Activated CD4-positive, CD25-positive, alpha-beta regulatory T cell (primary cell): ENCODE measurements at places on chromosomes 1 and 21.

GRCh38 chr1:61323681-61324328 is 241.4 kb downstream of the NFIA start:
- no peak for DNase-seq

DNA sequence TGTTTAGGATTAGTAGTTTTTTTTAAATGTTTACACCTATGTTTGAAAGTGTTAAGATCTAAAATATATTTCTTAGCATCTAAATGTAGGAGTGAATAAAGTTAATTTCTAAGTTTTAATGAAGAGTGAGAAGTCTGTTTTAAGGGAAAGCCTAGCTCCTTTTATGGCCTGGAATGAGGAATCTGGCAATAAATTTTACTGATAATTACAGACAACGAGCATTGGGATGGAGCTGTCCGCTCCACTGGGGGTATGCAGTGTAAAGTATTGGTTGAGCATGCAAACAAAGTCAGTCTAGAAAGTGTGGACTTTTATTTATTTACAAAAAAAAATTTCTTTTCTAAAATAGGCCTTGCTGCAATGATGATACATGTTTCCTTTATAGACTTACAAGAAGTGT is 19.0 kb downstream of the CLIC6 start:
- no peak for DNase-seq

DNA sequence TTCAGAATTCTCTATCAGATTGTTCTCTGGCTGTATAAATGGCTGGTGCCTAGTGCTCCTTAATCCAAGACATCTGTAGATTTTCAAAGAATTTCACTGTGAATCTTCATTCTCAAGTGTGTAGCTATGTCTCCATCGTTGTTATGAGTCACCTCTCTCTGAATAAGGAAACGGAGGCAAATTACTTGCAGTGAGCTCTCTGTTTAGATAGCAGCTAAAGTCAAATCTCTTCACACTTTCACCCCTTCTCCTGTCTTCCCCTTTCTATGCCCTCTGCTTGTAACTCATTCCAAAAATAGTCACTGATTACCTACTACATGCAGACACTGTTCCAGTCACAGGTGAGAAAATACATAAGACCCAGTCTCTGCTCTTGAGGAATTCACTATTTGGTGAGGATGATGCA is 39.7 kb downstream of the CHML start:
- no peak for DNase-seq

- DNase-seq = no peak
These were observed 187.4 kb upstream of the KCNK2 start for GRCh38 chr1:214895011-214895600.

- DNase-seq = no peak
These were observed 74.2 kb downstream of the ATF6 start for GRCh38 chr1:161840363-161840762.

GRCh38 chr1:167668108-167668507 is 38.1 kb downstream of the RCSD1 start:
- DNase-seq = no peak

- DNase-seq = no peak
These were observed 6.7 kb downstream of the LRRC38 start for GRCh38 chr1:13507075-13507474.

GRCh38 chr1:107879927-107880326 is 85.1 kb downstream of the VAV3 start:
- DNase-seq = no peak

DNA sequence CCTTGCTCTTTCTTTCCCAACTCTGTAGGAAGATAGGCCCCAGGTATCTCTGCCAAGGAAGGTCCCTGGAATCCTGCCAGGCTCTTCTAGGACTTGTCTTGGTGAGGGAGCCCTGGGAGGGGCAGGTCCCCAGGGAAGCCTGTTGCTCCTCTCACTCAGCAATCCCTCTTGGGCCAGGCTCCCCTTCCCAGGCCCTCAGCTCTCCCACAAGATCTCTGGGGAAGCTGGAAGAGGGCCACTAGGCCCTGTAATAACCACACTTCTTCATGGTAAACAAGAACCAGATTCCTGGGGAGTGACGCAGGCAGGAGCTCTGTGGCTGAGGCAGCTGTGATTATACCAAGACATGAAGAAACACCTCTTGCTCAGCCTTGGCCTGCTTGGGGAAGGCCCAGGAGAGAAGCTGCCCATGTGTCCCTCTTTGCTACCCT is 9.9 kb upstream of the MAPKAPK2 start:
- no peak for DNase-seq

DNA sequence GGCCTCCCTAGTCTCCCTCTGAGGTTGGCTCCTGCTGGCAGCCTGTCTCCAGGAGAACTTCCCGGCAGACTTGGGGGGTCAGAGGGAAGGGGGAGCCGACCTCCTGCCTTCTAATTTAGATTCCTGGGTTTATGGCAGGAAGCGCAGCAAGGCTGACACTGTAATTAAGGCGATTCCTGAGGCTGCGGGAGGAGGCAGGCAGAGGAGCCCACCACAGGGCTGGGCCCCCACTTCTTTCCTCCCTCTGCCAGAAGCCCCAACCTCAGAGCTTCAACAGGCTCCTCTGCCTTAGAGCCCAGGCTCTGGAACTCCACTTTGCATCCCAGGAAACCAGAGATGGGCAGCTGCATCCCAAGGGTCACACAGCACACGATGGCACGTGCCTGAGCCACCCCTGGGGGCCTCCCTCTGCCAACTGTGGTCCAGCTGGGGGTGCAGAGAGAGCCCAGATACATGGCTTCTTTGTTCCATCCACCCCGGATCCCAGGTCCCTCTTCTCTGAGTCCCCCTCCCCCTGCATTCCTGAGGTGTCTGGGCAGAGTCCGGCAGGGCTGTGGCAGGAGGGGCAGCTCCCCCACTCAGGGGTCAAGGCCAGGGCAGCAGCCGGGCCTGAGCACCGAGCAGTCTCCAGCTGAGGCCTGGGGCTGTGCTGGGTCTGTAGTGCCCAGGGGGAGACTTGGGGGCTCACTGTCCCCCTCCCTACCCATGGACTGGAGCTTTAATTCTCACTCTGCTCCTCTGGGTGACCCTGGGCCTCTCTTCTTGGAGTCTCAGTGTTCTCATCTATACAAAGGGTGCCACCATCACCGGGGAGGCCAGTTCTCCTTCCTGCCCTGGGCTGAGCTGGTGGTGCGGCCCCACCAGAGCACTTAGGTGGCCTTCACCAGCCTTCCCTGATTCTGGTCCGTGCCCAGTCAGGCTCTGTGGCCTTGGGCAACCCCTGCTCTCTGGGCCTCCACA is 39.4 kb upstream of the FAM131C start:
- no peak for DNase-seq

DNA sequence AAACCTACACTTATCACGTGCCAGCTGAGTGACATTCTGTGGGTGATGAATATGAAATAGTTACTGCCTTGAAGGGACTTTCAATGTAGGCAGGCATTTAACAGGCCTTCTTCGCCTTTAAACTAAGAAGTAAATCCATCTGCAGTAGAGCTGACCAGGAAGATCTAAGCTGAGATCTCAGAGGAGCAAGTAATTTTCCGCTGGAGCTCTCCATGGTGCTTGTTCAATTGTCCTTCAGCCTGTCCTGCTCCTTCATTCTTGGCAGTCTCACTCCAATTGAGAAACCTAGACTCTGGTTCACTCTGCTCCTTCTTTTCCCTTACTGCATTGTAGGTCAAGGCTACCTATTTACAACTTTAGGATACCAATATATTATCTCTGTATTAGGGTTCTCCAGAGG is 183.5 kb downstream of the HMCN1 start:
- no peak for DNase-seq

DNA sequence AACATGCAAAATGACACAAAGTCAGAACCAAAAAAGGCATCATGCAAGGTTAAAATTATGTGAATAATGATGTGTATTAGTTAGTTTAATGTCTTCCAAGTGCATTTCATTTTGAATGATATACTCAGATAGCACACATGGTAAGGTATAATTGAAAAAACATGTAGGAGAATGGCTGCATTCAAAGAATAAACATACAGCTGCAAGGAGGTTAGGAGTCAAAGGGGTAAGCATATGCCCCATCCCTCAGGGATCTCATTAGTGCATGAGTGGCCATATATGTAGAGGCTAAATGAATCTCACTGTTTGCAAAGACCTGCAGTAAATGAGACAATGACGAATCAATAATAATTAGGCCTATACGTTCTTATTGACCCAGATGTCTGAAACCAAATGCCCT is 179.7 kb upstream of the HOOK1 start:
- no peak for DNase-seq

GRCh38 chr1:13764588-13765332 is 64.8 kb downstream of the PRDM2 start:
- DNase-seq = no peak

DNA sequence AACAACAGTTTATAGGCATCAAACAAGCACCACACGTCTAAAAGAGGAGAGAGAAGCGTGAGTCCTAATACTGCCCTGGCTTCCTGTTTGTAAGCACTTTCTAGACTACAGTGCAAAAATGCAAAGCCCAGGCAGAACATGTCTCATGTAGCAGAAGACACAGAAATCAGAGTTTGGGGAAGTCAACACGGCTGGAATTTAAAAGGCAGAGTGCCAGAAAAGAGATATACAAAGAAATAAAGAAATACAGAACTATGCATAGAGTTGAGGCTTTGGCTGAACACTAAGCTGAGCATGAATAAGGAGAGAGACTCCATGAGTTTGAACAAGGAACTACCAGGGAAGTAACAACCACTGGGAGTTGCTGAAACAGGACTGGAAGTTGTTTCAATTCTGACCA is 566.6 kb upstream of the NR5A2 start:
- no peak for DNase-seq

GRCh38 chr21:44983421-44984206 is 43.8 kb downstream of the SLX9 start:
- no peak for DNase-seq

DNA sequence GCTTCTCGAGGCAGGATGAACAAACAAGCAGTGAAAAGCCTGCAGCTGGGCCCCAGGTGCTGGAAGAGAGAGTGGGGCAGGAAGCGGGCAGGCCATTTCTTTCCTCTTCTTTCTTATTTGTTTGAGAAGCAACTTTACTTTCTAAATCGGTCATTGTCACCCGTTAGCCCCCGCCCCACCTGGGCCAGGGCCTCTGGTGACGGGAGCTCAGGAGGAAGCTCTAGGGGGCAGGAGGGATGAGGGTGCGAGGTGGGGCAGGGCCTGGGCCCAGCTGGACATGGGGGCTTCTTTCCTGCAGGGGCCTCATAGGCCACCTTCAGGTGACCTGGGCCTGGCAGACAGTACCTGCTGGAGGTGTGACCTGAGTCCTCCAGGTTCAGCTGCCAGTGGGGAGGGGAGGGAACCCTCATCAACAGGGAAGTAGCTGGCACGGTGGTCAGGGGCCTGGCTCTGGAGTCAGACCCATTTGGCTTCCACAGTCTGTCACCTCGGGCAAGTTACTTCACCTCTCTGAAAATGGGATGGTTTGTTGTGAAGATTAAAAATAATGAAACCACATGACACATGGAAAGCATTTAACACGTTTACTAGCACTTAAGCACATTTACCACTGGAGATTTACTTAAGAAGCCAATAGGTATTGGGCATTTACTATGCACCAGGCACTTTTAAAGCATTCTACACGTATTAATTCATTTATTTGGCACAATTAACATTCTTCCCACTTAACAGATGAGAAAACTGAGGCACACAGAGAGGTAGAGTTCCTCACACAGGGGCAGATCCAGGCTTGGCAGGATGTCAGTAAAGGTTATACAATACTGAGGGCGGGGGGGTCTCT is 54.1 kb upstream of the ID3 start:
- DNase-seq = no peak

DNA sequence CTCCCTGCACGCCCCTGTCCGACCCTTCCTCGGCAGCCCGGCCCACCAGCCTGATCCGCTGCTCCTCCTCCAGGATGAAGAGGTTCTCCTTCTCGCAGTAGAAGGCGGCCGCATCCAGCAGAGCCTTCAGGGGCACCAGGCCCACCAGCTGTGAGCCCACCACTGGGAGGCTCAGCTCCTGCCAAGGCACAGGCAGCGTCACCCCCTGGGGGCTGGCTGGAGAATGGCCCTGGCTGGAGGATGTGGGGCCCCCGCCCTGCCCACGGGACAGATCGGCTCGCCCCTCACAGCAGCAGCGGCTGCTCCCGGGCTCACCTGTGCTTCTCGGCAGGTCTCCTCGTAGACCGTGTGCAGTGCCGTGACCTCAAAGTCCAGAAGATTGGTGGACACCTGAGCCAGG is 5.3 kb downstream of the FTCD start:
- no peak for DNase-seq

DNA sequence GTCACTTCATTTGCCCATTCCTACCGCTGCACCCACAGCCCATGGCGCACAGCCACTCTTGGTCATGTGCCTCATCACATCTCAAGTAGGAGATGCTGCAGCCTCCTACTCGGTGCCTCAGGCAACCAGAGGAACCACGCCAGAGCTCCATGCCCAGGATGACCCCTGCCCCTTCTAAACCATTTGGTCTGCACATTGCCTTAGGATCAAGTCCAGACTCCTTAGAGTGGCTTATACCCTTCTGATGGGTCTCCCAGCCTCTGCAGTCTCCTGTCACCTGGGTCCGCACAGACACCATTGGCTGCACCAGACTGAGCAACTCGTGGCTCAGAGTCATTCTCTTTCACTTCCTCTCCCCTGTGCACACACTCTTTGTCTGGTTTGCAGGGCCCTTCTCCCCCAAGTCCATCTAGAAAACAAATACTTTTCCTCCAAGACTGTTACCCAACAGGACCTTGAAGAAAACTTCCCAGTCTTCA is 2.2 kb upstream of the ADORA3 start:
- DNase-seq = no peak

DNA sequence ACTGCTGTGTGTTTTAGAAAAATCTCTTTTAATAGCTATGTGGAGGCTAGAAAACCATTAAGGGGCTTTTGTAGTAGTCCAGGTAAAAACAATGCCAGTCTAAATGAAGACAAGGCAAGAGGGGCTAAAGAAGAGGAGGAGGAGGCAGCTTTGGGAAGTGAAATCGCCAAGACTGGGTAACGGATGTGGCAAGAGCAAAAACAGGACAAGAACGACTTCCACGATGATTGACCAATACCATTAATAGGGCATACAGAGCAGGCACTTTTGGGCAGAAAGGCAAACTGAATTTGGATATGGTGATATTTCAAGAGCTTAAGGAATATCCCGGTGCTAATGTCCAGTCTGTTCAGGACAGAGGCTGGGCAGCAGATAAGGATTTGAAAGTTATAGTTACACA is 22.0 kb downstream of the COA6 start:
- DNase-seq = no peak

DNA sequence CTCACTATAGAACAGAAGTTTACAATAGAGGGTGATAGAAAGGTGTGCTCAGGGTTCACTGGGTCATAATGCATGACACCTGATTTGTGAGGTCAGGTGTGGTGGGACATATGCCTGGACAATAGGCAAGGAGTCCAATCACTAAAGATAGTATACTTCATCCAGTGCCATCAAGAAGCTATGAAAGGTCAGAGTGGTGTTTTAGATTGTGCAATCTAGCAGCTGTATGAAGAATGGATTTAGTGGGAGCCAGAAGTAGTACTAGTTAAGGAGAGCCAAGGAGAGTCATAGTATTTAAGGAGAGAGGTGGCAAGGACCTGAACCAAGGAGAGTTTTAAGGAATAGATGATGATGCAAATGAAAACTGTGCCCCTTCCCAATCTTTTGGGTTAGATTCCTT is 80.6 kb upstream of the C1orf105 start:
- no peak for DNase-seq

GRCh38 chr1:1390675-1391074 is 8.5 kb downstream of the CCNL2 start:
- DNase-seq = no peak

- no peak for DNase-seq
These were observed 45.1 kb upstream of the GUCA2A start for GRCh38 chr1:42209526-42210251.

- DNase-seq = no peak
These were observed 50.4 kb downstream of the RAP1GAP start for GRCh38 chr1:21618561-21619374.

- DNase-seq = no peak
These were observed 38.9 kb upstream of the GNPAT start for GRCh38 chr1:231201979-231202633.

GRCh38 chr1:39047374-39048229 is 21.5 kb downstream of the NDUFS5 start:
- DNase-seq = no peak
